ENCODE measurements at places on chromosomes 12 and 14. TPM values are rescaled to one million over a fixed set of nuclear protein-coding genes. Genes with fewer than 3 reads are reported as not detected.

DNA sequence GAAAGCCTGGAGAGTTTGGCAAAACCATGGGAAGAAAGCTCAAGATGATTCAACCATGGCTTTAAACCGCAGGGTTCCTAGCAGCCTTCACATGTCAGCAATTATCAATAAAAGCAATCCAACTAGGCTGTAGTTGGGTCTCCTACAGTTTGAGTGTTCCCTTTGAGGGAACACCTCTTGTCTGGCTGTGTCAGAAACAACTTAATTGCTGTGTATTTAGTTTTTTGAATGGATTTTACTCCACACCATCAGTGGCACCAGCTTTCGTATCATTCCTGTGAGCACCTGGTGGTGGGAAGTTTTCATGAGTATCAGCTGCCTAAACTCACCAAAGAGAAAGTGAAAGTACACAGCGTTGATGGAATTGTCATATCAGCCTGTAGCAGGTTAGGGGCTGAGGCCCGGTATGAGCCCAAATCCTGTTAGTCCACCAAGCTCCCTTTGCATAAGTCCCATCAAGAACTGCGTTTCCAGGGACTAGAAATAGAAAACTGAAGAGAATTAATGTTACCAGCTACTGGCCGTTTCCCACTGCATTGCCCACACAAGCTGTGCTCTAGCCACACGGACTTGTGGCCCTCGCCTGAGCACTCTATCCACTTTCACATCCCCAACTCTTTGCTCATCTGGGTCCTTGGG lies 10.9 kb upstream of the IL26 start:
- no peak for DNase-seq

DNA sequence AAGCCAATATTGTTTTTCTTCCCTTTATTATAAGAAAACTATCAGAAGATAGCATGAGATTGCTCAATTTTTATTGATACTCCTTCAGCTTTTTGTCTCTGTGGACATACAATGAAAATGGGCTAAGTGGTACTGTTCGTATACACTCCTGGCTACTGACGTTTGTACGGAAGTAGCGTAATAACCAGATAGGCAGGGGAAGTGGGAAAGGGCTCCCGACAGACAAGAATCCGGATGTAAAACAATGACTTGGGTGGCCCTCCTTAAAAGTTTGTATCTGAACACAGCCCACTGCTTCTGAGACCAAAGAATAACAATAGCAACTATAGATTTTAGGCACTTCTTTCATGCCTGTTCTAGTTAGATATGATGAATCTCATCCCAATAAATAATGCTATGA lies 99.6 kb downstream of the RPS6KA5 start:
- DNase-seq, result no peak

DNA sequence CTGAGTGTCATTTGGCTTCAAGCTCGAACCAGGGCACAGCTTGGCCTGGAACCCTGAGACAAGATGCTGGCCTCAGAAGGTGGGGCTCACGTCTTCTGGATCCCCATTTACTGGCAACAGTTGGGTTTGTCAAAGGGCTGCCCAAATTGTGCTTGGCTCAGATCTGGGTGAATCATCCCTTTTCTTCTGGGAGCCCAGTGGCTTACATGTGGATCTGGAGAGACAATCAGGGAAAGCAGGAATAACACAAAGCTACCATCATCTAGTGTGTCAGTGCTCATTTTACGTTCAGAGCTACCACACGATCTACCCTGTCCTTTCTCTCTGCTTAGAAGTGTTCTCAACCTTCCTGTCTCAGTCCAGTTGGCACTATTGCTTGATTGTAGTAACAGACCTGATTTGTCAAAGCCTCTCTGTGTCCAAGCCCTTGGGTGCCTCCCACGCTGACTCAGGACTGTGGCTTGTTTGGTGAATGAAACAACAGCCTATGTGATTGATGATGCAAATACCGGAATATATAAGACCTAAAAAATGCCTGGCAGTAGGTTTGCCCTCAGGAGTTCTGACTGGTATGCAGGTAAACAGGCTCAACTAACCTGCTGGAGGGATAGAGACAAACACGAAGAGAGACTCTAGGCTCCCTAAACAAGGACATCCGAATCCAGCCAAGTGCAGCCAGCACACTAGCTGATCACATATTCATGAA lies 974.3 kb downstream of the VRK1 start:
- no peak for DNase-seq

DNA sequence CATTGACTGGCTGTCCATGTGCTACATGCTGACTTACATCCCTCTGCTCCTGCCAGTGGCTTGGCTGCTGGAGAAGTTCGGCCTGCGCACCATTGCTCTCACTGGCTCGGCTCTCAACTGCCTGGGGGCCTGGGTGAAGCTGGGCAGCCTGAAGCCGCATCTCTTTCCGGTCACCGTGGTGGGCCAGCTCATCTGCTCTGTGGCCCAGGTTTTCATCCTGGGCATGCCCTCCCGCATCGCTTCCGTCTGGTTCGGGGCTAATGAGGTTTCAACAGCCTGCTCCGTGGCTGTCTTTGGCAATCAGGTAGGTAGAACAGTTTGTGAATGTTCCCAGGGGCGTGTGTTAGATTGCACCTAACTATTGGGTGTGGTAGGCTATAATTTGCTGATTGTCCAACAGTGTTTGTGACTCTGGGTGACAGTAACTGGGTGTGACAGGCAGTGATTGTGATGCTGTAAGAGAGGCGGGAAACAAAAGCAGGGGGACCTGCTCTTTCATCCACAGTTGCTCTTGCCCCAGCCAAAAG lies 981 bp downstream of the FLVCR2 start:
- DNase-seq, result no peak

DNA sequence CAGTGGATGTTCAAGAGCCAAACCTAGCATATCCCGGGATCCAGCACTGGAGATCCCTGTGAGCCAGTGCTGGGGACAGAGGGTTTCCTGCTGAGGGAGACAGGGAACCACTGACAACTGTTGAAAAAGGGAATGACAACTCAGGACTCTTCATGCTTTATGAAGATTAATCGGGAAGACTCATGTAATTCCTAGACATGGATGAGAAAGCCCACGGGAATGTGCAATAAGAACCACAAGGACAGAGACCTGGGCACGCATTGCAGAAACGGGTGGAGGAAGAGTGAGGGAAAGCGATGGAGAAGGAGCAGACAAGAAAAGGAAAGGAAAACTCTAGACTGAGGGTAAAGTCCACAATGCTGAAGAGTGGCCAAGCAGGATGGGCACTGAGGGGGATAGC lies 296.0 kb downstream of the PCNX1 start:
- no peak for DNase-seq

DNA sequence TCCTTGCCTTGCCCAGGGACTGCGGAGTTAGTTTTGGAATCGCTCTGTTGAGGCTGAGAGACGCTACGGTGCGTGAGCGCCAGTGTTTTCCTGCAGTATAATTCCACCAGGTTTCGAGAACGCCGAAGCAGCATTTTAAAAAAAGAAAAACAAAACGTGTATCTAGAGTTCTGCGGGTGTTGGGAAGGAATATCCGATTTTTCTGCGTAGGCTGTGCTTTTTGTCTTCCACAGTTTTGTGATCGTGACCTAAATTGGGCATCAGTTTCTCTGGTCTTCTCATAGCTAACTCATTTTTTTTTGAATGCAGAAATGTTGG lies 778 bp downstream of the DNM1L start:
- no peak for DNase-seq

DNA sequence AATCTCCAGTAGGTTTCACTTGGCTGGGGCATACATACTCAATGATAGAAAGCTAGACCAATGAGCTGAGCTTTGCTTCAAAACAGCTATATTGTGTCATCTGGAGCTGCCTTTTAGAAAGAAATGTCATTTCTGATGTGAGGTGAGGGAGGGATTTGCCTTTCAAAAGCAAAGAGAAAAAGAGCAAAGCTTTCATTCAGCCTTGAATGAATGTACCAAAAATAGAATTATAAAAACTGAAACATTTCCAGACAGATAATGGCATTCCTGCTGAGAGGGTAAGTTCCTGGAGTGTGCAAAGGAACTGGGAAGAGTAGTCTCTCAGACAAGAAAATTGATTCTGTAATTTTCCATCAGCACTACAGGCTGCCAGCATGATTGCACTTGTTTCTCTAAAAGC lies 710.0 kb downstream of the LRFN5 start:
- no peak for DNase-seq

DNA sequence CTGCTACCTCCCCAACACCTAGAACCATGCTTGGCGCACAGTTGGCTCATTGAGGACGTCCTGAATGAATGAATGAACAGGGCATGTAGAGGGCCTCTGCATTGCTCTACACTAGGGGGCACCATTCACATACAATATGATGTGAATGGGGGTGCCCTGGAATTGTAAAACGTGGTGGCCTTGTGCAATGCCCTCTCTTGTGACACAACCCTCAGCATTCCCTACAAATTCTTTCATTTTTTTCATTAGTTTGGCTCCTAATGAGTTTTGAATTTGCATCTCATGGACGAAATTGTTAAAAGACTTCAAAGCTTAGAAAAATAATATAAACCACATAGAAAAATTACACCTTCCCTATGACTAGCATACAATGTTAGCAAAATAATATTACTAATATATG lies 2.3 kb upstream of the DIO2 start:
- DNase-seq, result no peak

DNA sequence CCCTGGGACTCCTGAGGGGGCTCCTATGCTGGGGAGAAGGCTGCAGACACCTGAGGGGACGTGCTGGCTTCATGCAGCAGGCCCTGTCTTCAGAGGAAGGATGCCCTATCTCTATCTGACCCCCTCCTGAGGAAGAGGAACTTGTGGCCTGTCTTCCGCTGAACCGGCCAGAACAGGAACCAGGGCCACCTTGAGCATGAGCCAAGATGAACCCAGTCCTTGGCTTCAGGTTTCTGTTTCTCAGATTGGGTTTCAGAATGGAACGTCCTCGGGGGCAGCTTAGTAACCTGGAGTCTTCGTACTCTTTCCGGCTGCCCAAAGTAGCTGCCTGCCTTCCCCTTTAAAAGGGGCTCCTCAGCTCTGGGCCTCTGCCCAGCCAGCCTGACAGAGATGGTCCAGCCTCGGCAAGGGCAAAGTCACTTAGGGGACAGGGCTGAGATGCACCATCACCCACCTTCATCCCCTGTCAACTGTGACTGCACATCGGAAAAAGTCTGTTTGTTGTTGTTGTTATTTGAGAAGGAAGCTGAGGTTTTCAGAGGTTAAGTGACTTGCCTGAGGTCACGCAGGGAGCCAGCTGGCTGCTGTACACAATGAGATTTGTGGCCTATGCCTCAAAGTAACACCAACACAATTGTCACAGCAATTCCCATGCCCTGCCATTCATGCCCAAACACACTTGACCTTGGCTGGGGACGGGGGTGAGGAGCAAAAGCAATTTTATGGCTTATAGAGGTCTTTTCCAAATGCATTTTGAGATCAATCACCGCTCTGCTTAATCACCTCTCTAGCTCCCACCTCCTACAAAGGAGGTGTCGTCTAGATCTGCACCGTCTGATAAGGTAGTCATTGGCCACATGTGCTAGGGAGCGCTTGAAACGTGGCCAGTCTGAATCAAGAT lies 13.4 kb downstream of the ASB2 start:
- no peak for DNase-seq

IKBIP gene
- 28.5 TPM for total RNA-seq

PRH2 gene
- not detected for total RNA-seq

SMOC1 gene
- total RNA-seq, result 2.7 TPM

SLC38A4 gene
- total RNA-seq, result not detected

FIGNL2 gene
- total RNA-seq, result 2.6 TPM
